ENCODE measurements at places on chromosomes 12 and 14.

DNA sequence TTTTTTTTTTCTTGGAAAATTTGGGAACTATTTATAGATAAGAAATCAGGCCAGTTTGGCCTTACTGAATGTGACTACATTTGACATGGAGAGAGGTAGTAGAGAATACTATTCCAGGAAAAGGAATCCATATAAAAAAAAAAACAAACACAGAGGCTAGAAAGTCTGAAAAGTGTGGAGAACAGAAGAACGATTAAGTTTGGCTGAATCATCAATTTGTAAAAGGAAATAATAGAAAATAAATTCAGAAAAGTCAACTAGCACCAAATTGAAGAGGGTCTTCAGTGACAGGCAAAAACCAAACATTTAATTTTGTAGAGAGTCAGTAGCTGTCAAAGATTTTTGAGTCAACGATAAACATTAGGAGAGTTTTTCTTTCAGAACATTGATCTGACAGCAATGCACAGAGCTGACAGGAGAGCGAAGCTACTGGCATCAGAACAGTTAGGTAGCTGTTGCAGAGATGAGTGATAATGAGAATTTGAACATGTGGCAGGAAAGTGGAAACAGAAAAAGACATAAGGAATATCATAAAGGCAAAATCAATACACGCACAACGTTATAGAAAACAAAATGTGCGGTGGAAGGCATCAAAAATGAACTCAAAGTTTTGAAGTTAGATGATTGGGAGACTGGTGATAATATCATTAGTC is 241.2 kb downstream of the SOX5 start:
- no peak for DNase-seq

DNA sequence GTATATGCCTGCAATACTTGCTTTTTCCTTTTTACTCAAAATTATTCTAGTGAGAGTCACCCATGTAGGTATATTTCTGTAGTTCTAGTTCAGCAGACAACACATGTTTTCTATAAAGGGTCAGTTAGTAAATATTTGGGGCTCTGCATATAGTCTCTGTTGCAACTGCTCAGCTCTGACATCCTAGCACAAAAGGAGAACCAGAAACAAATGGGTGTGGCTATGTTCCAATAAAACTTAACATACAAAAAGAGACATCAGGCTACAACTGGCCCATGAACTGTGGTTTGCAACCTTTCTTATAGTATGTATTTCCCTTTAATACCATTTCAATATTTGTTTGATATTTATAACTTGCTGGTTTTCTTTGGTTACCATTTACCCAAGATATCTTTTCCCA is 11.9 kb downstream of the NT5DC3 start:
- no peak for DNase-seq

GRCh38 chr14:99576304-99576703 is 27.7 kb downstream of the CCDC85C start:
- no peak for DNase-seq

DNA sequence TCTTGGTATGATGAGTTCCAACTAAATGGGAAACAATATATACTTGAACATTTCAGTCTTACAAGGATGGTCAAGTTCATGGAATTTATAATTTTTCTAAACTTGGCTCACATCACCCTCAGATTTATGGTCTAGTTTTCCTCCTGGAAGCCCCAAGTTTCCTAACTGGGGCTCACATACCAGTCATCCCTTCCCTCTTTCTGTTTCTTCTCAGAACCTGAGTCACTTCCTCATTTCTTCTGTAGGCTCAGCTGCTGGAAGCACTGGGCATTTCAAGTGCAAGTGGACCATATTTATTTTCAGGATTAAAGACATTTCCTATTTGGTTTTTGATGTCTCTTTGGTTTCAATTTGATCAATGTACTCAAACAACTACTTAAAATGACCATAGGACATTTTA is 55.4 kb downstream of the GRIP1 start:
- DNase-seq = no peak

- no peak for DNase-seq
These were observed 302.3 kb upstream of the RGS6 start for GRCh38 chr14:71629765-71630492.

DNA sequence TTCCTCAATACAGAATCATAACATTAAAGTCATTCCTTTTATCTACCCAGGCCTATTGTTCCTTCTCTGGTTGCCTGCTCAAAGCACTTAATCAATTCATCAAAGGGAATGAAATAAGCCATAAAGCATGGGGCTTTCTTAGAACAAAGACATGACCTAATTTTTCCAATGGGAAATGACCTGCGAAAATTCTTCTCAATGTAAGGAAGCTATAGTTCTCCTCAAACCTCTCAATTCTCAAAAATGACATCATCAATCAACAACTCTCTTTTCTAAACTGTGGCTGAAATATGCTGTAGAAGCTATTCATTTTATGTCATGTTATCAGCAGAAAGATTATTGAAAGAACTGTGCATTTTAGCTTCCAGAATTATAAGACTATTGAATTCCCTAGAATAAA is 116.0 kb upstream of the PTPRR start:
- DNase-seq = no peak

- DNase-seq = no peak
These were observed 7.7 kb downstream of the BRF1 start for GRCh38 chr14:105292826-105293711.

DNA sequence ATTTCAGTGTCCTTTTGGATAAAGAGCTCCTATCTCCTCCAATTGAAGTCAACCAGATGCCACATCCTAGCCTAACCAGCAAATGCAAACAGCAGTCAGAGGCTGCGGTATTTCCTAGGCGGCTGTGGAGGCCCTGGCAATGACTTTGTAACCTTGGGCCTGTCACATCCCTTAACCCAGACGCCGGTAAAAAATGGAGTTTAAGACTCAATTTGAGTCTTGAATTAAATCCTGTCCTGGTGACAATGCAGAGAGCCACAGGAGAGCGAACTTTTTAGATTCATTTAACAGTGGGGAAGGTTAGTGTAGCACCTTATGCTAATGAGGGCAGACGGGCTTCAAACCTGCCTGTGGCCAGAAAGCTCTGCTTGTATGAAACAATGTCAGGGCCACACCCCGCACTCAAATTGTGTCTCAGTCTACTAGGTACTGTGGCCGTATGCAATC is 1.3 kb downstream of the C12orf75 start:
- no peak for DNase-seq

- DNase-seq = no peak
These were observed 20.5 kb upstream of the CLMN start for GRCh38 chr14:95340201-95340697.

- DNase-seq = no peak
These were observed 78.6 kb downstream of the CLMN start for GRCh38 chr14:95240859-95241813.

DNA sequence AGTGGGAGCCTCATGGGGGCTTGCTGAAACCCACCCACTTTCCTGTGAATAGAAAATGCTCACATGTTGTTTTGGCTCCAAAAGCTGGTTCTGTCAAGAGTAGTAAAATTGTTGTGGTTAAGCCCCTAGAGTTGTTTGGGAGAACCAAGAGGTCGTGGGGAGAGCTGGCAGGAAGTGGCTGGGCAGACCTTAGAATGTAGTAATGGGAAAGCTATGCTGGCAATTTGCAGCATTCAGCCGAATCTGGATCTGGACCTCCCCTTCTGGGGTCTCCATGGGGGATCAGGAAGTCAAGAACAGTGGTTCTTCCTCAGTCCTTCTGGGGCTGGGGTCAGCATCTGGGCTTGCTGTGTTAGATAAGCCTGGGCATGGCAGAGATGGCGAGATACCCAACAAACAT is 150.6 kb upstream of the TBX3 start:
- DNase-seq = no peak

DNA sequence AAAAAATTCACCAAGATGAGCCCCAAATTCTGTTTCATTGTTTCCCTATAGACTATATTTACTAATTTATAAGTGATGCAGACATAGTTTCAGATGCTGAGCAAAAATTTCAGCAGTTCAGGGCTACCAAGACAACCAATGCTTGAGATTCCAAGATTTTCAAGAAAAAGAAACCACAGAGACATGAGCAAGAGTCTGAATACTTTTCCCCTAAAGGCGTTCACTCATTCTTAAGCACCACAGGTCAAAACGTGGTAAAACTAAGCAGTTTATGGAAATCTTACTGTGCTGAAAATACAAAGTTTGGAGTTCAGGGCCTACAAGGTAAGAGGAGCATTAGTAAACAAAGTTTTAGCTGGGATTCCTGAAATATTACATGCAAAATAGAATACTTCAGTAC is 221.2 kb downstream of the KCNH5 start:
- DNase-seq = no peak

DNA sequence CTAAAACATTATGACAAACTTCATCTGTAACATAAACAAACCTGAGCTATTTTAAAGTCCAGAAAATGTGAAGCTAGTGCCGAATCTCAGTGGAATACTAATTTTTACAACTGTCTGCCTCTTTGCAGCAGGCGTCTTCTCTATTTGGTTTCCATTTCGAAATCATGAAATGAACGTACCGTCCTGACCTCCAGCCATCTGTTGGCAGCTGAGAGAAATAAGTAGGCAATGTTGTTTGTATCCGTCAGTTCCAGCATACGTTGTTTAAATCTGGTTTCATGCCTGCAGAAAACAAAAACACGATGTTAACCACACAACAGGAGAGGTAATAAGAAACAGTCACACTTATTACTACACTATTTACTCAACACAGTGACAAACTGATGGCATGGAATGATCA is 54.3 kb upstream of the KCNJ8 start:
- DNase-seq = no peak

Data from hindlimb muscle (tissue), 1 donor.